ENCODE measurements at places on chromosomes 7 and 10.

GRCh38 chr7:103795787-103796186, 193.7 kb downstream of the RELN start:
- H3K4me1 ChIP-seq, result no peaks in the 10 kb centered on the region
- no peaks in the 10 kb centered on the region for H3K27me3 ChIP-seq
- no peak overlapping the region for H3K4me3 ChIP-seq
- DNase-seq, result no peak
- no peaks in the 10 kb centered on the region for H3K36me3 ChIP-seq

- H3K27ac ChIP-seq, result no peak overlapping the region
- no peaks in the 10 kb centered on the region for H3K4me1 ChIP-seq
- H3K36me3 ChIP-seq, result no peaks in the 10 kb centered on the region
- DNase-seq, result no peak
- H3K27me3 ChIP-seq, result peaks cover 2% of the 10 kb centered on the region
- H3K4me3 ChIP-seq, result no peak overlapping the region
Observed at GRCh38 chr7:156101355-156101754, 289.1 kb upstream of the SHH start.

DNA sequence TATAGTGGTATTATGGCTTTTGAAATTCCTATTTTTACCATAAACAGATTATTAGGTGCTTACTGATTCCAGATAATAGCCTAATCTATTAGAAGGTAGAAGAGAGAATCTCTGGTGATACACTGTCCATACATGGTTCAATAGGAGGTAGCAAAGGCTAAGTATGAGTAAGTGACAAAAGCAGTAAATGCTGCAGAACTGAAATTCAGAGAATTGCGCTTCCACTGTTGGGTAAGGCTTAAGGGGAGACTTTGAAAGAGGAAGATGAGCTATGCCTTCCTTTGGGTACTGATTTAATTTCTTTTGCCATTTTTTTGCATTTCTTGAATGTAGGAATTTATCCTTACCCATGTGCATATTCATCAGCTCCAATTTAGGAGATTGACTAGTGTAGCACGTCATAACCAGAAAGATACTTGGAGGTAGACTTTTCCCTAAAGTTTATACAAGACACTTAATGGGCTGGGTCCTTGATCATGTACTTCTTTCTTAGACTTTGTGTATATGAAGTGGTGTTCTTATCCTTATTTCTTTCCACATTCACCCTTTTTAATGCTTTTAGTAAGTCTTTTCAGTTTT, 15.3 kb downstream of the MKLN1 start:
- DNase-seq, result no peak
- H3K4me3 ChIP-seq, result no peak overlapping the region
- H3K36me3 ChIP-seq, result no peaks in the 10 kb centered on the region
- H3K4me1 ChIP-seq, result peaks cover 56% of the 10 kb centered on the region
- H3K27me3 ChIP-seq, result no peaks in the 10 kb centered on the region

GRCh38 chr10:74842301-74842954, 16.0 kb downstream of the KAT6B start:
- DNase-seq, result no peak
- peak overlapping the region; percentile 20 for H3K27ac ChIP-seq
- H3K27me3 ChIP-seq, result no peaks in the 10 kb centered on the region
- peaks cover 15% of the 10 kb centered on the region for H3K36me3 ChIP-seq

DNA sequence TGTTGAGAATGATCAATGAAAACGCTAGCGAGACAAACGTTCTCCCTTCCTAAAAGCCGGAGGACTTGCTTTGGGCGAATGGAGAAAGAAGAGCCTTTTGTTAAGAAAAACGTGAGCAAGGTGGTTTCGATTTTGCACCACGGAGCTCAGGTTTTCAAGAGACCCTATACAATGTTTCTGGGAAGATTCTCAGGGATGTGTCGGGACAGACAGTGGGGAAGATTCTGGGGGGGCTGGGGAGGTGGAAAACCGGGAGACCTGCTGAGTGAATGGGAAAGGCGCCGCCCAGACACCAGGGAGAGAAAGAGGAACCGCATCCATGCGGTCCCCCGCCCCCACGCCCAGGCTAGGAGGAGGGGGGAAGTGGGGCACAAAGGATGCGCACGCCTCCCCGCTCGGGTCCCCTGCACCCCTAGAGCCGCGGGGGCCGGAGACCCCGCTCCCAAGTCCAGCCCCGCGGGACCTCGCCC, 745 bp downstream of the YWHAG start:
- H3K4me3 ChIP-seq, result peak overlapping the region; percentile 99
- H3K36me3 ChIP-seq, result peaks cover 11% of the 10 kb centered on the region
- peak; percentile 73 for DNase-seq
- H3K4me1 ChIP-seq, result peaks cover 43% of the 10 kb centered on the region

- peak overlapping the region; percentile 56 for H3K4me3 ChIP-seq
- H3K27me3 ChIP-seq, result no peaks in the 10 kb centered on the region
- no peak for DNase-seq
- no peaks in the 10 kb centered on the region for H3K36me3 ChIP-seq
- H3K4me1 ChIP-seq, result no peaks in the 10 kb centered on the region
Observed at GRCh38 chr7:115476671-115477181, 553.8 kb downstream of the TFEC start.

DNA sequence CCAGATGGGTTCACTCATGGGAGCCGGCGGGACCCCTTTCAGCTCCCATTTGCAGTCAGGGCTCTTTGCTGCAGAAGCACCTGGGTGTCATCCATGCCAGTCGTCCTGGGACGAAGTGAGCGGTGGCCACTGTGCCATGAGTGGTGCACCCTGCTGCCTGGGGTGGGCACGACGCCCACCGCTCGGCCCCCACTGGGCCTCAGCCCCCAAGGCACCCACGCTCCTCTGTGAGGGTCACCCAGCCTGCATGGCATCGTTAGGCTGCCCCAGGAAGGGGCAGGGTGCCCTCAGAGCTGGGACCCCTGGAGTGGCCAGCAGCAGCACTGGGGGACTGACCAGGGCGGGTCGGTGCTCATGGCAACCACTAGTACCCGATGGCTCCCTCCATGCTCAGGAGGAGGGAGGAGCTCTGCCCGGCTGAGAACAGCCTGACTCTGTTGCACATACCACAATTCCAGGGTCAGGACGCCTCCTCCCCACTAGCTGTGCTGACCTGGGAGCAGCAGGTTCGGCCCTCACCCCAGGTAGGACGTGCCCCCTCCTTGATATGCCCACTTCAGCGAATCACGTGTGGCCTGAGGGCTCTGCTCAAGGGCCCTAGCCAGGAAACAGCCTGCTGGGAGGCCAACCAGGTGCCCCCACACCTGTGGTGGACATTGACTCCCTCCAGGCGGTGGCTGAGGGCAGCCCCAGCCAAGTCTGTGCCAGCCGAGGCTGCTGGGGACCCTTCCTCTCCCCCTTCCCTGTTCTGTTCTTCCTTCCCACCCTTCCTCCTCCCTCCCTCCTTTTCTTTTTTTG, 28.5 kb upstream of the CFAP46 start:
- peaks cover 65% of the 10 kb centered on the region for H3K27me3 ChIP-seq
- no peak for DNase-seq
- no peak overlapping the region for H3K4me3 ChIP-seq
- H3K36me3 ChIP-seq, result no peaks in the 10 kb centered on the region
- no peak overlapping the region for H3K27ac ChIP-seq

GRCh38 chr10:92690915-92691590, 1.3 kb downstream of the HHEX start:
- H3K36me3 ChIP-seq, result peaks cover 10% of the 10 kb centered on the region
- H3K27me3 ChIP-seq, result peaks cover 38% of the 10 kb centered on the region
- peak overlapping the region; percentile 70 for H3K4me3 ChIP-seq
- DNase-seq, result no peak
- peak overlapping the region; percentile 72 for H3K27ac ChIP-seq

DNA sequence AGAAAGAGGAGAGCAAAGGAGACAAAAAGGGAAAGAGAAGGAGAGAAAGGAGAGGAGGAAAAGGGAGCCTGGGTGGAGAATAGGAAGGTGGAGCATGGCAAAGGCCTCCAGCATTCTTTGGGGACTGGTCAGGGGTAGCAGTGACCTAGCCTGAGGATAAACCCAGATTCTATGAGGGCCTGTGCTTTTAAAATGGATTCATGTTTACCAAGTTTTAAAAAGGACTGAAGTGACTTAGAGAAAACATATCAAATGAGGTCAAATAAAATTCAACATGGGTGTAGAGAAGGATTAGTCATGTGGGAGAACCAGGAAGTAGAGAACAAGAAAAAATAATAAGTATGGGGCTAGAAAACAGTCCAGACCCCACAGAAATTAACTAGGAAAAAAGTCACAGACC, 20.7 kb downstream of the CREB3L2 start:
- H3K4me3 ChIP-seq, result no peak overlapping the region
- H3K27me3 ChIP-seq, result no peaks in the 10 kb centered on the region
- DNase-seq, result no peak

GRCh38 chr10:11106621-11107374, 89.1 kb downstream of the CELF2 start:
- no peaks in the 10 kb centered on the region for H3K27me3 ChIP-seq
- no peak overlapping the region for H3K27ac ChIP-seq
- no peak overlapping the region for H3K4me3 ChIP-seq
- no peak for DNase-seq
- peaks cover 6% of the 10 kb centered on the region for H3K4me1 ChIP-seq
- no peaks in the 10 kb centered on the region for H3K36me3 ChIP-seq

GRCh38 chr10:74683067-74683466, 143.3 kb upstream of the KAT6B start:
- no peaks in the 10 kb centered on the region for H3K36me3 ChIP-seq
- H3K27me3 ChIP-seq, result no peaks in the 10 kb centered on the region
- no peak overlapping the region for H3K4me3 ChIP-seq
- DNase-seq, result no peak
- no peak overlapping the region for H3K27ac ChIP-seq

DNA sequence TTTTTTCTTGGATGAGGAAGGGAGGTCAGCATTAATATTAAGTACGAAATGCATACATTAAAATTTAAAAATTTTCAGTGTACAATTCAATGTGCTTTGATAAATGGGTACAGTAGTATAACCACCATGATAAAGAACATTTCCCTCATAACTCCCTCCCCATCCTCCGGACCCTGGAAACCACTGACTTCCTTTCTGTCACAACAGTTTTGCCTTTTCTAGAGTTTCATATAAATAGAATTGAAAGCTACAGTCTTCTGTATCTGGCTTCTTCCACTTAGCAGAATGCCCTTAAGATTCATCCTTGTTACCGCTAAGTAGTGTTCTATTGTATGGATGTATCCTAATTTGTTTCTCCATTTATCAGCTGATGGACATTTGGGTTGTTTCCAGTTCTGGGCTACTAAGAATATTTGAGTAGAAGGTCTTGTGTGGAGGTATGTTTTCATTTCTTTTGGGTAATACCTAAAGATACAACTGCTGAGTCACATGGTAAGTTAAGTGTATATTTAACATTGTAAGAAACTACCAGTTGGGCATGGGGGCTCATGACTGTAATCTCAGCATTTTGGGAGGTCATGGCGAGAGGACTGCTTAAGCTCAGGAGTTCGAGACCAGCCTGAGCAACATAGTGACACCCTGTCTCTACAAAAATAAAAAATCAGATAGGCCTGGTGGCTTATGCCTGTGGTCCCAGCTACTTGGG, 30.8 kb downstream of the ABI1 start:
- H3K4me1 ChIP-seq, result peaks cover 5% of the 10 kb centered on the region
- no peaks in the 10 kb centered on the region for H3K27me3 ChIP-seq
- H3K4me3 ChIP-seq, result no peak overlapping the region
- H3K36me3 ChIP-seq, result no peaks in the 10 kb centered on the region
- DNase-seq, result no peak

GRCh38 chr10:89793649-89794254, 92.4 kb downstream of the KIF20B start:
- H3K36me3 ChIP-seq, result no peaks in the 10 kb centered on the region
- no peak overlapping the region for H3K27ac ChIP-seq
- no peaks in the 10 kb centered on the region for H3K27me3 ChIP-seq
- no peak overlapping the region for H3K4me3 ChIP-seq
- no peak for DNase-seq

- no peaks in the 10 kb centered on the region for H3K27me3 ChIP-seq
- DNase-seq, result no peak
- no peaks in the 10 kb centered on the region for H3K36me3 ChIP-seq
- H3K4me1 ChIP-seq, result no peaks in the 10 kb centered on the region
Observed at GRCh38 chr7:23422909-23423308, 47.4 kb downstream of the IGF2BP3 start.

GRCh38 chr10:13615650-13616300, 29.0 kb downstream of the PRPF18 start:
- H3K4me3 ChIP-seq, result no peak overlapping the region
- peaks cover 26% of the 10 kb centered on the region for H3K4me1 ChIP-seq
- no peaks in the 10 kb centered on the region for H3K27me3 ChIP-seq
- no peak overlapping the region for H3K27ac ChIP-seq
- no peak for DNase-seq

DNA sequence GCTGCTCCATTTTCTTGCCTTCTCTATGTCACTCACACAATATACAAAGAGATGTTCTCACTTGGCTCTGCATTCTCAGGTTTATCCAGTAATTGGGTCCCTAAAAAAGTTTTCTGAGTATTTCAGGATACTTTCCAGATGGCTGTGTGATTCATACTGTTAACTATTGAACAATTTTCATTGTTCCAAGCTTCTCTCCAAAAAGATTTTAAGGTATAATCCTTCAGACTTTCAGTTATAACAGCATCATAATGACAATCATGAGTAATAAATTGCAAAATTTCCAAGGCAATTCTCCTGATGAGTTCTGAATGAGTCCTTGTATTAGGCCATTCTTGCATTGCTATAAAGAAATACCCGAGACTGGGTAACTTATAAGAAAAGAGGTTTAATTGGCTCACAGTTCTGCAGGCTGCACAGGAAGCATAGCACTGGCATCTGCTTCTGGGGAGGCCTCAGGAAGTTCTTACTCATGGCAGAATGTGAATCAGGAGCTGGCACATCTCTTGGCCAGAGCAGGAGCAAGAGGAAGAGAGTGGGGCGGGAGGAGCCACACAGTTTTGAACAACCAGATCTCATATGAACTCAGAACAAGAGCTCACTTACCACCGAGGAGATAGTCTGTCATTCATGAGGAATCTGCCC, 148.1 kb downstream of the SLC16A9 start:
- no peaks in the 10 kb centered on the region for H3K27me3 ChIP-seq
- H3K27ac ChIP-seq, result no peak overlapping the region
- H3K4me1 ChIP-seq, result no peaks in the 10 kb centered on the region
- no peak overlapping the region for H3K4me3 ChIP-seq

- no peak overlapping the region for H3K4me3 ChIP-seq
Observed at GRCh38 chr7:138710536-138711385, 9.6 kb upstream of the SVOPL start.

DNA sequence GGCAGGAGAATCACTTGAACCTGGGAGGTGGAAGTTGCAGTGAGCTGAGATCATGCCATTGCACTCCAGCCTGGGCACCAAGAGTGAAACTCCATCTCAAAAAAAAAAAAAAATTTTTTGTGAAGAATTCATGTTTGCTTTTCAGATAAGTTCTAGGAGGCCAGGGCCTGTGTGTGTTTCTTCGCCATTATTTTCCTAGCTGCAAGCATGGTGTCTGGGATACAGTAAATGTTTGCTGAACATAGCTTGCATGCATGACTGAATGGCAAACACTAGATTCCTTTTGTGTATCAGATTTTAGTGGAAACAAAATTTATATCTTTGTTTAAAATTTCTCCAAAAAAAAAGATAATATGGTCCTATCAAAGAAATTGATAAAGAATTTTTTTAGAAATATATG, 9.7 kb upstream of the MACC1 start:
- H3K4me3 ChIP-seq, result no peak overlapping the region
- no peaks in the 10 kb centered on the region for H3K4me1 ChIP-seq
- H3K27ac ChIP-seq, result no peak overlapping the region
- no peaks in the 10 kb centered on the region for H3K27me3 ChIP-seq

Data from psoas muscle (tissue), 8 donors.